ENCODE measurements at places on chromosomes 2 and 18.

DNA sequence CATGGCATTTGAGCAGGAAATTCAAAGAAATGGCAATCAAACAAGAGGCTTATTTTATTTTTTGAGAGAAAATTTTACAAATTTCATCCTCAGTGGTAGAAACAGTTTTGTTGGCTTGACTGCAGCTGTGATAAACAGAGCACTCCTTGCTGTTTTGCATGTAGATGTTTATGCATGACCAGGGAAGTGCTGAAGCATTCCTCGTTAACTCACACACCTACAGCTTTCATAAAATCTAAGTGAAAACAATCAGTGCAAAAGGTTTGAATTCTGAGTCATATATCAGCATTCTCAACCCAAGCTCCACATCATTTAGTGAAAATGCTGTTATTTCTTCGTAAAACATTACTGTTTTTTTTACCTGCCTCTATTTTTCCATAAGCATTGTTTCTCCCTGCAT is 146.6 kb upstream of the CCDC68 start:
- no peak for DNase-seq

- DNase-seq = no peak
These were observed 59.0 kb downstream of the PXDN start for GRCh38 chr2:1685078-1685956.

DNA sequence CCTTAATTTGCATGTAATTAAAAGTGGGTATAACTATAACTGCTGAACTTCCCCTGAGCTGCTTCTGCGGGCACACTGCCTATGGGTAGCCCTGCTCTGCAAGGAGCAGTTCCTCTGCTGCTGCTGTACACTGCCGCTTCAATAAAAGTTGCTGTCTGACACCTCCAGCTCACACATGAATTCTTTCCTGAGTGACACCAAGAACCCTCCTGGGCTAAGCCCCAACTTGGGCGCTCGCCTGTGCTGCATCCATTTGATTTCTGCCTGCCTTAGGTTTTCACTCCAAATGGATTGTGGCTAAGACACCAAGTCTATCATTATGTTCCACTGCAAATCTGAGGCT is 215.7 kb downstream of the ANAPC1 start:
- no peak for DNase-seq

GRCh38 chr2:55721596-55722215 is 28.1 kb upstream of the PNPT1 start:
- DNase-seq = no peak

GRCh38 chr2:85425588-85425987 is 7.1 kb downstream of the SH2D6 start:
- no peak for DNase-seq

DNA sequence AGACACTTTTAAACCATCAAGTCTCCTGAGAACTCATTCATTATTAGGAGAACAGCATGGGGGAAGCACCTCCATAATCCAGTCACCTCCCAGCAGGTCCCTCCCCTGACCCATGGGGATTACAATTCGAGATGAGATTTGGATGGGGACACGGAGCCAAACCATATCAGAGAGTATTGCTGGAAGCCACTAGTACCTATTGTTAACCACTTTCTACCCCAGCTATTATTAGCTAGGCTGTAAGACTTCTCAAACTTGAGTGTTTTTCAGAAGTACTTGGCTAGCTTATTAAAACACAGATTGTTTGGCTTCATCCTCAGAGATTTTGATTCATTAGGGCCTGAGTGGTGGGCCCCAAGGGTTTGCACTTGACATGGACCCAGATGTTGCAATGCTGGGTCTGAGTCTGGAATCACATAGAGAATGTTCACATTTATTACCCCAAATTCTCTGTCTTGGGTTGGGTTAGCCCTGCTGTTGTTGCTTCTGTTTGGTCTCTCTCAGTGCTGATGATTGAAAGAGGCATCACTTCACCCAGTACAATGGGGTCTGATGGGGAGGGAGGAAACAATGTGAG is 506.9 kb downstream of the DPP10 start:
- DNase-seq = no peak

GRCh38 chr2:12287220-12287751 is 429.4 kb upstream of the TRIB2 start:
- DNase-seq = no peak

GRCh38 chr2:228426502-228427216 is 245.2 kb upstream of the SPHKAP start:
- DNase-seq = no peak

DNA sequence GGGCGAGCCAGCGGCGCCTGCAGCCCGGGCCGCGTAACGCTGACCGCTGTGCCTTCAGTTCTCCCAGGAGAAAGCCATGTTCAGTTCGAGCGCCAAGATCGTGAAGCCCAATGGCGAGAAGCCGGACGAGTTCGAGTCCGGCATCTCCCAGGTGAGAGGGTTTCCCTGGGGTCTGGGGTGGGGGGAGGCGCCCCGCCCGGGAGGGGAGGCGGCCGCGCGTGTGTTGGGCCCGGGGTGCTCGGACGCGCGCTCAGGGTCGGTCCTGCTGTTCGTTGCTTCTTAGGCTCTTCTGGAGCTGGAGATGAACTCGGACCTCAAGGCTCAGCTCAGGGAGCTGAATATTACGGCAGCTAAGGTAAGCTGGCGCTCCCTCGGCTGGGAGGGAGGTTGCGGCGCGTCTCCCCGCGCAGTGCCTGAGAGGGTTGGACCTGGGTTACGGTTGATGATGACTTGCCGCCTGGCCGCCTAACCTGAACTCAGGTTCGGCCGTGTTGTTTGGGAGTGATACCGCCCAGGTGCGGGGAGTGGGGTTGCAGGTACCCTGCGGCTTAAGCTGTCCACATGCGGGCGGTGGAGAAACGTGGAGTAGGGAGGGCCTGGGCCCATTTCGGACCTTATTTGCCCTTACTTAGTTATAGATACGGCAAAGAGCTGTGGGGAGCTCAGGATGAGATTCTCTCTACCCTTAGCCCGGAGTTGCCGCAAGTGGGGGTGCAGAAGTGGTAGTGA is 638 bp downstream of the RPS7 start:
- no peak for DNase-seq

DNA sequence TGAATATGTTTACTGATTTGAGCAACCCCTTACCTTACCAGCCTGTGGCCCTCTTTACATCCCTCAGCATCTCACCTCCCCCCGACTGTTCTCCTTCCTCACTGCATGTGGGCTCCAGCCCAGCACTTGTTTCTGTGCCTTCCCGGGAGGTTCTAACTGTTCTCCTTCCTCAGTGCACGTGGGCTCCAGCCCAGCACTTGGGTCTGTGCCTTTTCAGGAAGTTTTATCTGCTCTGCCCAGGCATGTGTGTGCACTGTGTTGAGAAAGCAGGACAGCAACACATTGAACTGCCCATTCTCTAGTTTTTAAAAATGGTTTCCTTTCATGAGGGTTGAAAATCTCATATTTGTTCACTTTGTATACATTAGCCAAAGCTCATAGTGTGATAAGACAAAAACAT is 158.4 kb downstream of the ATP9B start:
- DNase-seq = no peak

GRCh38 chr2:185291035-185291647 is 447.5 kb upstream of the FSIP2 start:
- no peak for DNase-seq

DNA sequence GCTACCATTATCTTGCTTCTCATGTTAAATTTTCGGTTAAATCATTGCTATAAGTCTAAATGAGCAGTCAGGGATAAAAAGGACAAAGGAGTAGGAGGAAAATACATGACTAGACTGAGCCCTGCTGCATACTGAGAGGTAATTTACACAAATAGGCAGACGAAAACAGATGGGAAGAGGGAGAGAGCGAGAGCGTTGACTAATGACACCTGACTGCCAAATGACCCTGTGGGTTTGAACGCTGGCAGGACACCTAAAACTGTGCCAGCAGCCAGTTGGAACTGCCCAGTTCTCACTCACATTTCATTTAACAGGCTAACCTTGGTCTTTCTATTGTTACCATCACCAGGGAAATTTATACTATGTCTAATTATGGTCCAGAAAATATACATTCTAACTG is 978.2 kb downstream of the CPS1 start:
- DNase-seq = no peak

- no peak for DNase-seq
These were observed 685.8 kb upstream of the HS6ST1 start for GRCh38 chr2:129004485-129004884.

DNA sequence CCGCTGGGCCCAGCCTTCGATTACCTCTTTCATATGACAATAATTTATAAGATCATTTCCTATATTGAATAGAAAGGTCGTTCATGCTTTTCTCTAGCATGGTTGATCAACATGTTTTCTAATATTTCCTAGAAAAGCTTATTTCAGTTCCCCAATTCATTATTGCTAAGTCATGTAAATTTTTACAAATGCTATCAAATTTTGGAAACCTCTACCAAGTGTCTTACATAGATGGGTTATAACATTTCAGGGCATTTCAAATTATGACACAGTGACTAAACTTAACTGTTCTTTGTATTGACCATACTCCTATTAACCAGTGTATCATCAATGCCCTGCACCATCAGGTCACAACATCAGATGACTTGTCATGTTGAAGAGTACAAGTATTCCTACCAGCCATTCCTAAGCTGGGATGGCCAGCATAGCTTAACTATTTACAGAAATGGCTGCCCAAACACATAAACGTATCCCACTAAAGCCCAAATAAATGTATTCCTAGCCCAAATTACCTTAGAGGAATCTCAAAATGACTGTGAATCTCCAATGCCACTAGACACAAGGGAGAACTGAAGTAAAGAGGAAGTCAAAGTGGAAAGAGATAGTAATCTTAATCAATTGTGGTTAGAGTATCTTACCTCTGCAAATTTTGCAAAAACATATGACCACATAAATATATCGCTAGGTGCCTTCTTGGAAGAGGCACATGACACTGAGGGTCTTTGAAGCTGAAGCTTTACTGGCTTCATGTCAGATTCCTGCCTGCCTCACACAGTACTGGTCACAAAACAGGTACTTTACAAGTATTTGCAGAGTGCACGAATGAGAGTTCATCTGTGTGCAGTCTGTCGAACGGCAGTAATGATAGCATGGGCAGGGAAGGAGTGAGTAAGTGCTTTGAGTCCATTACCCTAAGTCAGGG is 87.3 kb upstream of the TLK1 start:
- DNase-seq = no peak

- DNase-seq = no peak
These were observed 4.8 kb downstream of the CTDSP1 start for GRCh38 chr2:218404351-218405085.

GRCh38 chr2:20052229-20052851 is 912 bp upstream of the LAPTM4A start:
- no peak for DNase-seq

GRCh38 chr18:49447810-49448745 is 12.4 kb downstream of the DYM start:
- DNase-seq = no peak

GRCh38 chr2:658426-658825 is 18.8 kb downstream of the TMEM18 start:
- no peak for DNase-seq

DNA sequence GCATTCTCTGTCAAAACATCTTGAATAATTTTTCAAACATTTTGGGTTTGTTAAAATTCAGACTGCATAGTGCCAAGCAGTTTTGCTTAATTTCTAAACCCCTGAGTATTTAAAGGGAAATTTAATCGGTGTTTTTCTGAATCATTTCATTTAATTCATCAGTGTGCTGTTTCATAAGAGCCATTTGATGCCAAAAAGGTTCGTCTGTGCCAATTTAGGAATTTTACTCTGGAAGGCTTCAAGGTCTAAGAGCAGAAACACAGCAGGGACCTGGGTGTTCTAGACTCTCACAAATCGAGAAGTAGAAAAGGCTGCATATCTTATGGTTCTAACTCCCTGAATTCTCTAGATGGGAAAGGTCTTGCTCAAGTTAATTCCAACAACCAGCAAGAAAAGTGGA is 311.9 kb upstream of the NT5C1B start:
- DNase-seq = no peak

- DNase-seq = no peak
These were observed 47.0 kb downstream of the CHST9 start for GRCh38 chr18:27138079-27138478.

- no peak for DNase-seq
These were observed 36.7 kb downstream of the KIAA2012 start for GRCh38 chr2:202109737-202110184.

GRCh38 chr2:165068487-165068757 is 113.1 kb upstream of the SLC38A11 start:
- DNase-seq = no peak

GRCh38 chr18:67813380-67814028 is 297.0 kb upstream of the DSEL start:
- no peak for DNase-seq

- no peak for DNase-seq
These were observed 32.5 kb upstream of the ARL5A start for GRCh38 chr2:151860613-151861146.

- no peak for DNase-seq
These were observed 33.0 kb downstream of the UPP2 start for GRCh38 chr2:158134655-158135054.

DNA sequence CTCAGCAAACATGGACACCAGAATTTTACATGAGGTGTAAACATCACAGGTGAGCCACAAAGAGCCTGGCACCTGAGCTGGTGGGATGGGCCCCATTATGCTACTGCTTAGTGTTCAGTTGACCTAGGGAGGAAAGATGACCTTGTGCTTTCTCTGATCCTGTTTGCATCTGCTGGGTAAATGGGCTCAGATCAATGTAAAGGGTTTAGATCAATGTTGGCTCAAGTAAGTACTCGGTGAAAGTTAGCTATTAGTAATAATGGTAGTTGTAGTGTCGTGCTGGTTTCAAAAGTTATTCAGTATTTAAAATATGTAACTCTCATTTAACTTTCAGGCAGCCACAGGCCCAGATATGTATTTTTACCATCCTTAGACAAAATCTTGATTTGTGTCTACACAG is 19.8 kb downstream of the ABHD3 start:
- no peak for DNase-seq

DNA sequence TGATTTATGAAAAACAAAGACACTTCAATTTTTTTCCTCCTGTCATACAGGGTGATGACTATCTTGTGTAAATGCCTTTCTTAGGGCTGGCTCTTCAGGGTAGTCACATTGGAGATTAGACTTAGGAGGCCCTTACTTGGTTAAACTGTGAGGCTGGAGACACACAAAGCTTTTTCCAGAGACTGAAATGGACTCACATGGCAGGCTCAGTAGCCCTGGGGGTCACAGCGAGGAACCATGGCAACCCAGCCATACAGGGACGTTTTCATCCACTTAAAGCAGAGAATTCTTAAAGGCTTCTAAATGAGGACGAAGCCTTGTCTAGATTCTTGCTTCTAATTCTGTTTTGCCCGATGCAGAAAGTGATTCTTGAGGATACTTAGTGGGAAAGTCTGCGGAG is 57.3 kb upstream of the ZDBF2 start:
- no peak for DNase-seq
